CD4-positive, alpha-beta T cell treated with Interleukin-4 for 4 hours (primary cell): ENCODE measurements at places on chromosomes 6 and 20.
A peak's percentile ranks its signal among the peaks of the same experiment; 100 is the strongest.

- peak; percentile 34 for DNase-seq
Observed at GRCh38 chr20:60137657-60138245, 179.5 kb downstream of the CDH26 start.

GRCh38 chr6:42748203-42748898 lies 2.4 kb upstream of the TBCC start:
- DNase-seq = no peak

DNA sequence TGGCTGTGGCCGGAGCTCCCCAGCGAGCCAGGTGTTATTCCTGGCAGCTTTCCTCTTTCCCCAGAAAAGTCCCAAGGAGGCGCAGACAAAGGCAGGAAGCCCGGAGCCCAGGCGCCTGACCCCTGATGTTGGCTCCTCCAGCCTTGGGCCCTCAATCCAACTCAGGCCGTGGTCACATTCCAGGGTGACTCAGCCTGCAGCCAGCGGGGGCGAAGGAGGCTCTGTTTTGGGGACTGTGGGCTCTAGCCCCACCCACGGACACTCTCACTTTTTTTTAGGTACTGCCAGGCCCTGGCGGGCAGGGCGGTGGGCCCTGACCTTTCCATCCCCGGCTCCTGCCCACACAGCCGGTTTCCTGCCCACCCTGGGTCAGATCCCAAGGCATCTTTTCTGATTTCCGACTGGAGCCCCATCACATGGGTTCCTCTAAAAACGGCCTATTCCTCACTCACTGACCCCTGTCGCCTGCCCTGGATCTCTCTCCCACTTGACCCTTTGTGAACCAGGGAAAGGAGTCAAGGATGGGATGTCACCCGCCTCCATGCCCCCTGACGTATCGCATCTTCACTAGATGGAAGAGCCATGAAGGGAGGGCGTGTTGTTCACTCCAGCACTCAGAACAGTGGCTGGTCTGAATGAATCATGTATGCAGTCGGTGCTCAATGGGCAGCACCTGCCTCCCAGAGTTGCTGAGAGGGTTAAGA lies 5.5 kb downstream of the PTGIS start:
- DNase-seq = no peak

DNA sequence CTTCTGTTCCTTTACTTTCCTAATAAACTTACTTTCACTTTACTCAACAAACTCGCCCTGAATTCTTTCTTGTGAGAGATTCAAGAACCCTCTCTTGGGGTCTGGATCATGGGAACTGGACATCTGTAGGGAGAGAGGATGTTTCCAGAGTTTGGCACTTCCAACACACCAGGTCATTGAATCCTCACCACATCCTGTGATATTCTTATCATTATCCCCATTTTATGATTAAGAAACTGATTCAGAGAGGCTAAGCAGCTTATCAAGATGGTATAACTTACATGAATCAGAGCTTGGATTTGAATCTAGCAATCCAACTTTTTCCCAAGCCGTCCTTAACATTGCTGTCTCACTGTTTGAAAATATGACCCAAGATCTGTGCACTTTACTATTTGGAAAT lies 15.5 kb downstream of the PPIL6 start:
- DNase-seq = no peak

DNA sequence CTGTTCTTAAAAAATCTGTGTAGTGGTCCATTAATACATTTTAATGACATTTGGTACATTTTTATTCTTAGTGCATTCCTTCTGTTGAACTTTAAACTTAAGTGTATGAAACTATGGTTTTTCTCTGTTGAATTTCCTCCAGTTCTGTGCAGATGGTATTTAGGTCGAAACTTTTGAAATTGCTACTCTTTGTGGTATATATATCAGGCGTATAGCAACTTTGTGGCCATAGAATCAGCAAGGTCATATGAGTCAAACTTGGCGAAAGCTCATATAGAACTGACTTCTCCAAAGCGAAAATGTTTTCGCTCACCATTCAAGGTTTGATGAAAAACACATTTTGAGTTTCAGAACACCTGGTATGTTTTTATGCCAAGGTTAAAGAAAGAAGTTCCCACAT lies 93.7 kb downstream of the MAP3K4 start:
- DNase-seq = no peak

DNA sequence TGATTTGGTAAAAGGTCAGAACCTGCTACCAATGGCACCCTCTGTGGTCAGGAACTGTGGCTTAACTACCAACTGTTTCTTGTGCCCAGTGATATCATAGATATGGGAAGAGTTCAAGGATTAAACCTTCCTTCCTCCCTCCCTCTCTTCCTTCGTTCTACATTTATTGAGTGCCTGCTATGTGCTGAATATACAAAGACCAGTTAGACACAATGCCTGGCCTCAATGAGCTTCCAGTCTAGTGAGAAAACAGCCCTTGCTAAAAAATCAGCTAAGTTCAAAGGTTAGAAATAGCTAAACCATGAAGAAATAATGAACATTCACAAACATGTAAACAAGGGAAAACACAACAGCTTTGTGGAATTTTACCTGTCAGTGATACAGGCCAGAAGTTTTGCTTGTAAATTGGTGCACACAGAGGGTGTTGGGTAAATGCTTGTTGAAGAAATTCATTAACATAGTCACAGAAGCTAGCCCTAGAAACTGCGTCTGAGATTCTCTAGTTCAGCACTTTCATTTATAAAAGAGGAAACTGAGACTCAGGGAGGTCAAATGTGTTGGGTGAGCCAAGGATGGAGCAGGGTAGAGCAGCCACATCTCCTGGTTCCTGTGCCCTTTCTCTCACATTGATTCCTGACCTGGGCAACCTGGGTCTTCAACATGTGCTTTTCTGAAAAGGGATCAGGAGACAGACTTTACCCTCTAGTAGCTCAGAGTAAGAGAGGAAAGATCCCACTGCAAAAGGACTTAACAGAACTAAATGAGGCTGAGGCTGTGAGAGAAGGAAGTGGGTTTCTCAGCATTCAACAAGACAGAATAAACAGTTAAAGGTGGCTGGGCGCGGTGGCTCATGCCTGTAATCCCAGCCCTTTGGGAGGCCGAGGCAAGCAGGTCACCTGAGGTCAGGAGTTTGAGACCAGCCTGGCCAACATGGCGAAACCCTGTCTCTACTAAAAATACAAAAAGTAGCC lies 14.4 kb upstream of the FOXO3 start:
- DNase-seq = no peak

DNA sequence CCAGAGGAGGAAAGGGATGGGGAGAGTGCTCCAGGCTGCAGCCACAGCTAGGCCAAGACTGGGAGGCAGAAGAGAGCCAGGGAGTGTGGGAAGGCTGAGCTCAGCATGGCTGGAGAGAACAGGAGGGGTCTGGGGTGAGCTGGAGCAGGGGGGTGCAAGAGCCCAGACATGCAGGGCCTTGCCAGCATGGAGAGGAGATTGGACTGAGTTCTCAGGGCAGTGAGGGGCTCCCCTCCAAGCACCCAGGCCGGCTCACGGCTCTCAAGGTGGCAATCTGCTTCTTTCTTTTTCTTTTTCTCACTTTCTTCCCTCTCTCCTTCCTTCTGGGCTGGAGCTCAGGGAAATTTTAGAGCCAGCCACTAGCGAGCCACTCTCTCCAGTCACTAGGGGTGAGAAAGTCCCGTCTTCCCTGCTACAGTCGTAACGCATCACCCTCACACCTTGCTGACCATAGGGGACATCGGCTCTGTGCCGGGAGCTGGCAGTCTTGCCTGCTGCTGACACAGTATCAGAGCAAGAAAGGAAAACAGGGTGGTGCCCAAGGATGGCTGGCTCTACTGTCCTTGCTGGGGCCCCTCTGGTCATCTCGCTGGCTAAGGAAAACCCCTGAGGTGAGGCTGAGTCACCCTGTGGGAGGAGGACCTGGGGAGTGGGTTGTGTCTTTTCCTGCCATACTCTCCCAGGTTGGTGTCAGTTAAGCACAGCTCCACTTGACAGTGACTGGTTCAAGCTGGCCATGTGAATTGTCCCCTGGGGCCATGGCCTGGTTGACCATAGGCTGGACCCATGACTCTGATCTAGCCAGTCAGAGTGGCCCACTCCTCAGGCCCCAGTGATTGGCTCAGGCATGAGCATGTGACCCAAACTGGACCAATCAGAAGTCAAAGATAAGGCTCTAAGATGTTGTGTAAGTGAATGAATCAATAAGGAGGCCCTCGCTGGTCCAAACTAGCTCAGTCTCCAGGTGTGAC lies 135.1 kb upstream of the PMEPA1 start:
- no peak for DNase-seq

- DNase-seq = no peak
Observed at GRCh38 chr6:111572216-111572706, 33.4 kb downstream of the TRAF3IP2 start.

DNA sequence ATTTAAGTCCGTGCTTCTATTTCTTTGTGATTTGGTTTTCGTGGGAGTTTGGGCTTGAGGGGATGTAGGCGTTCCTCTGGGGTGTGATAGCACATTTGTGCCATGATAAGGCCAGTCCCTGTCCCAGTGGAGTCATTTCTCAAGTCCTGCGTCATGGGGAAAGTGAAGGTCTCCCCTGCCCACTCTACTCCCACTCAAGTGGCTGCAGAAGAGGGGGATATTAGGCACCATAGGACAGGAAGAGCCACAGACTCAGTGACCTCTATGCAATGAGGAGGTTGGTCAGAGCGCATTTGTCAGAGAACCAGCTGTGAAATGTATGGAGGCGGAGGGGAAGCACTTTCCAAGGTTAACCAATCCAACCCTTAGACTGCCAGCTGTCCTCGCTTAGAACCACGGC lies 51.9 kb upstream of the EDN1 start:
- DNase-seq = no peak

DNA sequence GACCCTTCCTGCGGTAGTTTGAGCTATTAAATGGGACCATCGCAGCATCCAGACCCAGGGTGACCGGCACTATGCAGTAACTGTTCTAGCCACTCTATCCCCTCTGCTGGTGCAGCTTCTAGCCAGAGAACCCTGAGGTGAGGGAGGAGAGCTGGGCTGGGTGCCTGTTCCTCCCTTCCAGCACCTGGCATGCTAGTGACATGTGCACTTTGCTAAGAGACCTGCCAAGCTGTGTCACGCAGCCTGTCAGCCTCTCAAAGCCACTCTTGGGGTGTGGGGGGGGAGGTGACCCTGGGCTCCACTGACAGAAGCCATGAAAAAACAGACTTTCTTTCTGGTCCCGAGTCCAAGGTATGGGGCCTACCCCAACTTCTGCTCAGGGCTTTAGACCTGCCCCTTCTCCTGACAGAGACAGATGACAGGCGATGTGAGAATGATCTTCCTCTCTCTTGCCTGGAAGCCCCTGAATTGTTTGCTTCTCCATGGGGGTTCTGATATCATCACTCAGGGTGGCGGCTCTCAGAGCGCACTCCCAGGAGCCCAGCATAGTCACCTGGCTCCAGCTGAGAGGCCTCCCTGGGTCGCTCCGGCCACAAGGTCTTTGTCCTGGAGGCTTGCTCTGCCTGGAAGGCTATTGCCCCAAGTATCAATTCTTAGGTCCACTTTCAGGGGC lies 47.2 kb upstream of the MLN start:
- no peak for DNase-seq

- DNase-seq = no peak
Observed at GRCh38 chr6:36612101-36612625, 18.0 kb downstream of the SRSF3 start.

- DNase-seq = no peak
Observed at GRCh38 chr6:159013229-159013628, 13.2 kb upstream of the RSPH3 start.

DNA sequence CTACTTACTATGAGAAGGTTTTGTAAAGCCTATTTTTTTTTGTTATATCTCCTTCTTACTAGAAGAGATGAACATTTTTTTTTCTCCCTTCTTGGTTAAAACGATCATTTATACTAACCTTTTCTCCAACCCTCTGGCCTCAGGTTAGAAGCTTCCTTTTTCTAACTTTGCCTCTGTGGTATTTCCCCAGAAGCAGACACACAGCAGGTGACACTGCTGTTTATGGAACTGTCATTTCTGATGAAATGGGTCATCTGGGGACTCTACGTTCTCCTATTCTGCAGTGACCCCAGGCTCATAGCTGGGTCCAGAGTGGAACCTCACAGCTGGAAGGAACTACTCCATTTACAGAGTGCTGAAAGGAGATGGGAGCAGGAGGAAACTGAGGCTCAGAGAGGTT lies 746.3 kb upstream of the CHD6 start:
- DNase-seq = no peak

- no peak for DNase-seq
Observed at GRCh38 chr6:7763881-7764280, 38.0 kb downstream of the BMP6 start.

DNA sequence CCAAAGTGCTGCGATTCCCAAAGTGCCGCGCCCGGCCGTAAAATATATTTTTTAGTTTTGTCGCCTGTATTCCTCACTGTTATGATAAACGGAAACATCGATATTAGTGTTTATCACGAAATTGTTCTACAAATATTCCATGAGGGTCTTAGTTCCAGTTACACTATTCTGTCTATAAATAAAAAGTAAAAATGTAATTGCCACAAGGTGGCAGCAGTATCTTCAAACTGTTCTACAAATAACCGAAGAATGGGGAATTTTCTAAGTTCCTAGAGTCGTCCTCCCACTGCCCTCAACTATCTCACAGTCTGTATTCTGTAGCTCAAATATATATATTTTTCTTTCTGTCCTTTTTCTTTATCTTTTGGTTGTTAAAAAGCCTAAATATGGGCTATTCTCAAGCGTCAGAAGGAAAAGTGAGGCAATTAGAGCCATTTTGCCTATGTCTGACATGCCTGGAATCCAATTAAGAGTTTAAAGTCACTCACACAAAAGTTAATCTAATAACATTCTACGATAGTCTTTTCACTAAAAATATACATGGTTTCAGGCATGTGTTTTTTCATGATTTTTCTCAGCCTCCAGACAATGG lies 14.2 kb upstream of the FAM162B start:
- peak; percentile 6 for DNase-seq

DNA sequence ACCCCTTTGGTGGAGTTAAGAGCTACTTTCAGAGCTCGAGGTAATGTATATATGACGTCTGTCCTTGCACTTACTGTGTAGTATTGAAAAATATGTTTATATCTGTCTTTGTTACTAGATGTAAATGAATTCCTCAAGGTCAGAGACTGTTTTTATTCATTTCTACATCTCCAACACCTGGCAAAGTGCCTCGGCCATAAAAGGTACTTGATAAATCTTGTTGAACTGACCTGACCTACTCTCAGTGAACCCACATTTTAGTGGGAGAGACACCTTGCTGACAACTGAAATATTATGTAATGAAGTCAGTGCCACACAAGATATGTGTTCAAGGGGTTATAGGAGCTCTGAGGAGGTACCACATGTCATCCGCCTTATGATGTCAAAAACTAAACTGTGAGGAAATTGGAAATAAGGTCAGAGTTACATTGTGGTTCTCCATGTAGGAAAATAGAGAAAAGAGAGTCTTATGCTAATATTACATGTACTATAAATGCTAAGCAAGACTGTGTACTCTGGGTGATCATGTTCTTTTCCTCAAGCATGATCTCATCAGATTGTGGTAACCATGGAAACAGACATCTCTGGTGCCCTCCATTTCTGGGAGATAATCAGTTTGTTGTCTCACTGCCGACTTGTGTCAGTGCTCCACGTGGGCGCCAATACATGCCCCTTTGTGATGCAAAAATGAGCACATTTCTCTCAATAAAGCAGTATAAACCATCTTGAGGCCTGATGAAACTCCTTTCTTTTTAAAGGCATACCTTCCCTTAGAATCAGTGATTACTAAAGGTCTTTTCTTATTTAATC lies 5.7 kb upstream of the TMEM30A start:
- no peak for DNase-seq

GRCh38 chr20:3705491-3705969 lies 6.9 kb downstream of the SIGLEC1 start:
- no peak for DNase-seq

GRCh38 chr6:22068561-22069305 lies 228.1 kb downstream of the PRL start:
- DNase-seq = no peak

- DNase-seq = peak; percentile 52
Observed at GRCh38 chr6:104705095-104705707, 154.5 kb downstream of the HACE1 start.
